ENCODE measurements at places on chromosomes 2 and 18.

DNA sequence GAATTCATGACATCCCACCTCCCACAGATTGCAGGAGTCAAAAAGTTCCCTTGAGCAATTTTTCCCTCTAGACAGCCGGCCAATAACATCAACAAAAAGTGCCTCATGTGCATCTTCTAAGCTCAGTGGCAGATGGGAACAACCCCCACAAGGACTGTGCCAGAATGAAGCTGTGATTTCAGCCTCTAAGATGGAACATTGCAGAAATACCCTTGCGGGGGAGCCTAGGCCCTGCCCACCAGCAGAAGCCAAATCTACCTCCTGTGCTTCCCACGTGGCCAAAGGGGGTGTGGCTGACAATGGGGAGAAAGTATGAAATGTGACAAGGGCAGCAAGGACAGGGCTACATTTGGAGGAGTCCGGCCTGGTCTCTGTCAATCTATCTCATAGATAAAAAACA is 482.3 kb downstream of the TGIF1 start:
- no peak for DNase-seq

GRCh38 chr2:233245406-233245805 is 6.1 kb upstream of the ATG16L1 start:
- no peak for DNase-seq

- no peak for DNase-seq
These were observed 143.9 kb upstream of the DLX2 start for GRCh38 chr2:172246649-172247048.

DNA sequence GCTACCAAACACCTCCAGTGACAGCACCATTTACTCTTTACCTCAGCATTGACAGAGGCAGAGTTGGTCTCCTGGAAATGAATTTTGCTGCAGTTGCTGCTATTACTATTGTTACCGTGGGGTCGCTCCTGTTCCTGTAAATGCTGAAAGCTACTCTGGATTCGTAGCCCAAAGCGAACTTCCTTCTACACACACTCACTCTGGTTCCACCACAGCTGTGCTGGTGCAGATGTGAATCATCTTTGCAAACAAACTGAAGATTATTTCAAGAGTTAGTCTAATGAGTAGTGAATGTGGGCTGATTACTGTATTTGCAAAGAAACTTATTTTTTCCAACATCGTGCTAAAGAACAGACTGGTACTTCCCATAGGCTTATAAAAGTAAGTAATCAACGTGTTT is 304.0 kb downstream of the LPIN1 start:
- DNase-seq: no peak

Measured in T-helper 17 cell (primary cell).